Erythroblast (primary cell): ENCODE measurements at places on chromosomes 3 and 15.
A peak's percentile ranks its signal among the peaks of the same experiment; 100 is the strongest.

GRCh38 chr3:196355668-196356067, 17.5 kb upstream of the TM4SF19 start:
- DNase-seq, result no peak

GRCh38 chr3:146380046-146380445, 89.3 kb downstream of the PLSCR2 start:
- DNase-seq, result no peak

- no peak for DNase-seq
Measured at GRCh38 chr3:144770281-144770680, 798.7 kb downstream of the DIPK2A start.

GRCh38 chr3:68706536-68706935, 225.8 kb downstream of the TAFA4 start:
- DNase-seq, result no peak

GRCh38 chr15:39488516-39488915, 92.4 kb upstream of the THBS1 start:
- DNase-seq, result no peak

GRCh38 chr3:168051531-168052471, 43.9 kb downstream of the GOLIM4 start:
- DNase-seq, result no peak

DNA sequence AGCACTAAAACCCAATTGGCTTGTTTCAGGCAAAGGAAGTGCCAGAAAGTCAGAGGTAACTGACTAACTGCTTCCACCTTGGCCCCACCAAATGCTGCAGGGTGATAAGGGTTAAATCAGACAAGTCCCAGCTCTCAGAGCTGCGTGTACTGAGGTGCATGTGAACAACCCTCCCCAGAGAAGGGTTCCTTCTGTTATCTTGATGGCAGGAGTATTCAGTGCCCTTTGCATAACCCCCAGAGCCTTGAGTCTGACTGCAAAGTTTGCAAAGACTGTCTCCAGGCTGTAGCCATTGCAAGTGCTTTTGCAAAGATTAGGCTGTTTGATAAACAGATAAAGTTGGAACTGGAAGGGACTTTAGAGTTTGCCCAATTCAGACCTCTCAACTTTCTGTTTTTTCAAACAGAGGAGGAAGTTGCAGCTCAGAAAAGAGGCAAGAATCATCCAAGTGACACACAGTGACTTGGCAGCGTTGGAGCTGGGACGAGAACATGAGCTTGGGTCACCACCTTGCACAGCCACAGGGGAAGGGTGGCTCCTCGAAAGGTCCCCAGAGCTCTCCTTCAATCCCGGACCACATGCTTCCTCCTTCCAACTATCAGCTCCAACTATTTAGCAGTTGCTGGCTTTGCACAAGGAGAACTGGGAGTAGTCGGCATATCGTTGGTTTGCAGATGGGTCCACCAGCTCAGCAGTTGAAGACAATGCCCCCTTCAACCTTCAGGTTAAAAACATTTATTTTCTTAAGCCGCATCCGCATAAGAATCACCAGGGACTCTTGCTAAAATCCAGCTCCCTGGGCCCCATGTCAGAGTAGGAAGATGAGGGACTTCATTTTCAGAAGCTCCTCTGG, 224.8 kb upstream of the HES1 start:
- DNase-seq, result peak; percentile 68
